ENCODE measurements at places on chromosomes 3 and 15. TPM values are rescaled to one million over a fixed set of nuclear protein-coding genes. Genes with fewer than 3 reads are reported as not detected.
A peak's percentile ranks its signal among the peaks of the same experiment; 100 is the strongest.

PARP9 gene
- total RNA-seq, result 15.0 TPM

C3orf80 gene
- not detected for total RNA-seq

GRCh38 chr15:39275066-39275465 is 305.8 kb upstream of the THBS1 start:
- no peak overlapping the region for H3K4me3 ChIP-seq
- H3K27me3 ChIP-seq, result no peaks in the 10 kb centered on the region
- no peaks in the 10 kb centered on the region for H3K36me3 ChIP-seq
- no peak overlapping the region for H3K27ac ChIP-seq
- peaks cover 21% of the 10 kb centered on the region for H3K4me1 ChIP-seq
- DNase-seq, result no peak

DNA sequence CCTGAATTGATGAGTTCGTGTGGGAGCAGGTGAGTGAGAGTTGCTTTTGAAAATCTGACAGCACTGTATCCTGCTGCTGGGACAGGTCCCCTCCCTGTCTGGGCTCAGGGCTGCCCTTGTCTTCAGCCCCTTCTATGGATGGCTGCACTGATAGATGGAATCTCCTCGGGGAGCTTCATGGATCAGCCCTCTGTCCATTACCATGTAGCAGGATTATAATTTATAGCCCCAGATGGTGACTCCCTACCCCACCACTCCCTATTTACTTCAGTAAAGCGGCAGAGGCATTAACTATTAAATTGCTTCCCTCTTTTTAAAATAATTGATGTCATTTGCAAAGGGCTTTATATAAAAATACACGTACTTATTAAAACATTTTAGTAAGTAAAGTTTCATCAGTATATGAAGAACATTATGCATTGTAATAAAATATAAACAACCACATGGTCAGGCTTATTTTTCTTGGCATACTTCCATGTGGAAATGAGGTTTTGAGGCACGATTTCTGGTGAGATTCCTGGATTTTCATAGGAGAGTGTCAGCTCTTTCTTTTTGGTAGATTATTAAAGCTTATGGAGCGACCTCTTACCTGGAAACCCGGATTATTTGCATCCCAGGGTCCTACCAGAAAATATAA is 38.5 kb downstream of the MAP3K13 start:
- H3K27me3 ChIP-seq, result no peaks in the 10 kb centered on the region
- H3K4me3 ChIP-seq, result no peak overlapping the region
- no peak overlapping the region for H3K27ac ChIP-seq
- no peaks in the 10 kb centered on the region for H3K36me3 ChIP-seq
- no peak for DNase-seq

- no peaks in the 10 kb centered on the region for H3K27me3 ChIP-seq
- no peak overlapping the region for H3K4me3 ChIP-seq
- H3K27ac ChIP-seq, result peak overlapping the region; percentile 71
- H3K4me1 ChIP-seq, result peaks cover 25% of the 10 kb centered on the region
- peak; percentile 54 for DNase-seq
Observed at GRCh38 chr3:157248590-157249422, 88.9 kb upstream of the CCNL1 start.

- no peaks in the 10 kb centered on the region for H3K4me1 ChIP-seq
- no peaks in the 10 kb centered on the region for H3K27me3 ChIP-seq
- H3K4me3 ChIP-seq, result no peak overlapping the region
- no peak overlapping the region for H3K27ac ChIP-seq
- H3K36me3 ChIP-seq, result no peaks in the 10 kb centered on the region
- no peak for DNase-seq
Observed at GRCh38 chr15:67359431-67360079, 105.0 kb downstream of the IQCH start.

- H3K4me3 ChIP-seq, result no peak overlapping the region
- H3K4me1 ChIP-seq, result no peaks in the 10 kb centered on the region
- no peak for DNase-seq
- no peaks in the 10 kb centered on the region for H3K36me3 ChIP-seq
- no peak overlapping the region for H3K27ac ChIP-seq
- no peaks in the 10 kb centered on the region for H3K27me3 ChIP-seq
Observed at GRCh38 chr15:51492528-51492927, 130.0 kb downstream of the DMXL2 start.

DNA sequence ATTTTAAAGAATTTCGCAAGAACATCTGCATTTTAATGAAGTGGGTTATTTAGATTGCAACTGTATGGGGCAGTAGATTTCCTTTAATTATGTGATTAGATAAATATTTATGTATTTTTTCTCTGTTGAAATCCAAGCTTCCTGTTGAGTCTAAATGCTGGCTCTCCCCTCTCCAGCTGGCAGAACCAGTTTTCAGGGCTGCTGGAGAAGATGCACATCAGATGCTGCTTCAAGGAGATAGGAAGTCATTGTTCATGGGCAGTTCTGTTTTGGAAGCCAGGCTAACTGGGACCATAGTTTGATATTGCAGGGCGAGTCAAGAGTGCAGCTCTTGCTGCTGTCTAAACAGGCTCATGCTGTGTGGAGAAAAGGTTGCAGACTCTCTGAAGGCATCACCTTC is 97.4 kb downstream of the SLC9A9 start:
- H3K4me3 ChIP-seq, result no peak overlapping the region
- H3K4me1 ChIP-seq, result no peaks in the 10 kb centered on the region
- H3K27me3 ChIP-seq, result no peaks in the 10 kb centered on the region
- no peaks in the 10 kb centered on the region for H3K36me3 ChIP-seq

DNA sequence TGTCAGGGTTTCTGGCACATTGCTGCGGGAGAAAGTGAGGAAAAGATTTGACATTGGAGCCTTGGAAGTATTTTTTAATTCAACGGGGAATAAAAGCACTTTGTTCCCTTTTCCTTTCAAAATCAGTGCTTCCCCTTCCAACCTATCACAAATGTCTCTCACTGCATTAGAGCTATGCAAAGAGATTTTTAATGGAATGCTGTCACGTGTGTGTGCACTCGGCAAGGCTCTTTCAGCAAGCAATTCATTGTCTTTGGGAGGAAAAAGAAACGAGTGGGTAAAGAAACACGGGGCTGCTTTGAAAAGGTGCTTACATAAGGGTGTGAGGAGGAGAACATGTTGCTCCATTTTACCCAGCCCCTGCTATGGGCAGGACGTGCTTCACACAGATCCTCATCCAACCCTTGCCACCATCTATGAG is 490.4 kb upstream of the PROK2 start:
- no peak overlapping the region for H3K4me3 ChIP-seq
- H3K27me3 ChIP-seq, result no peaks in the 10 kb centered on the region
- no peaks in the 10 kb centered on the region for H3K4me1 ChIP-seq
- DNase-seq, result no peak
- H3K27ac ChIP-seq, result no peak overlapping the region
- no peaks in the 10 kb centered on the region for H3K36me3 ChIP-seq

DNA sequence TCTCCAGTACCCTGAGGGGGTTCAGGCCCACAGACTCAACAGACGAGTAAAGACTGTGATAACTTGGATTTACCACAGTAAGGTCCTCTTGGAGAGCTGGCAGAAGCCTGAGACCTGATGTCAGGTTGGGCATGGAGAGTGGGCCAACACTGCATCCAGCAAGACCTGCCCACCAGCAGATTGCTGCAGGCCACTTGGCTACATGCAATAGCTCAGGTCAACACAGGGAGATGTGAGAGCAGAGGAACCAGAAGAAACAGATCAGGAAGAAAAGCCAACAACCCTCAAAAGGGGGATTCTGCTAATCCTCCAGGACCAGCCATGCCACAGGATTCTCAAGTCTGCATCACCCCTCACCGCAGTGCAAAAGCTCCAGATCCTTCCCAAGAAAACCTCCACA is 1.7 kb upstream of the IP6K1 start:
- DNase-seq, result no peak
- H3K4me1 ChIP-seq, result peaks cover 13% of the 10 kb centered on the region
- H3K36me3 ChIP-seq, result no peaks in the 10 kb centered on the region

GRCh38 chr15:66592505-66593218 is 26.9 kb upstream of the LCTL start:
- H3K27ac ChIP-seq, result no peak overlapping the region
- no peaks in the 10 kb centered on the region for H3K4me1 ChIP-seq
- DNase-seq, result no peak
- H3K36me3 ChIP-seq, result no peaks in the 10 kb centered on the region

DNA sequence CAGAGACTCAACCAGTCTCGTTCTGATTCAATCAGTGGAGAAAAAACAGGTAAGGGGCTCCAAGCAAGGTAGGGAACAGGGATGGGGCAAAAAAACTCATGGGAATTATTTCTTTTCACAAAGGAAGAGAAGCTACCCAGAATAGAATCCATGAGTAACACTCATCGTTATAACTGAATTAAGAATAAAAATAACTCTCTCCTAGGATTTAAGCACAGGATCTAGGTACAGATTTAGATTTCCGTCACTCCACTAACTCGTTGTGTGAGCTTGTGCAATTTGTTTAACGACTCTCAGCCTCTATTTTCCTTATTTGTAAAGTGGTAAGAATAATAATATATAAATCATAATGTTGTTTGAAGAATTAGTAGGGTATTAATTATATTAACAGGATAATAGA is 68.6 kb downstream of the ADAMTS9 start:
- no peak overlapping the region for H3K4me3 ChIP-seq
- H3K27me3 ChIP-seq, result no peaks in the 10 kb centered on the region
- H3K36me3 ChIP-seq, result no peaks in the 10 kb centered on the region
- H3K27ac ChIP-seq, result no peak overlapping the region

DNA sequence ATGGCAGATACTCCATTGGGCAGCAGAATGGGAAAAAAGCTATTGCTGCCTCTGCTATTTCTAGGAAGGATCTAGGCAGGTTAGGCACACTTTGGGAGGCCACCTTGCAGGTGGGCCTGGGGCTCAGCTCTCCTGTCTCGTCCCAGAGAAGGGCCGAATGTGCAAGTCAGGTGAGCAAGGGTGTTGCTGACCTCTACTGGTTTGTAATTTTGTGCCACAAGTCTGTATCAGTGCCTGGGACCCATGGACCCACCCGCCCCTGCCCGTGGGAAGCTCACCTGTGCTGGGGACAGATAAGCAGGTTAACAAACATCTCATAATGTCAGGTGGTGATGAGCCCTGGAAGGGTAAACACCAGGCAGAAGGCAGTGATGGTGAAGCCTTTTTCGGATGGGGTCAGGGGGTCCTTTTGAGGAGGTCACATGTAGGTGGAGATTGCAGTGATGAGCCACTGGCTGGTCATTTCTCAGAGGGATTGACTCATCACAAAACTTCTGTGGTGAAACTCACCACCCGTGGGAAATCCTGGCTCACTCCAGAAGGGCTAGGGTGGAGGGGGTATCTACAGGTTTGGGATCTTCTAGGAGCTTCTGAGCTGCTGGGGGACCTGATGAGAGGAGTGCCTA is 161.3 kb downstream of the KLF13 start:
- no peak overlapping the region for H3K27ac ChIP-seq
- no peak for DNase-seq
- H3K36me3 ChIP-seq, result no peaks in the 10 kb centered on the region
- H3K27me3 ChIP-seq, result no peaks in the 10 kb centered on the region
- no peak overlapping the region for H3K4me3 ChIP-seq
- H3K4me1 ChIP-seq, result no peaks in the 10 kb centered on the region

GRCh38 chr15:85412956-85413854 is 32.8 kb downstream of the AKAP13 start:
- DNase-seq, result peak; percentile 59
- no peaks in the 10 kb centered on the region for H3K27me3 ChIP-seq
- H3K4me3 ChIP-seq, result no peak overlapping the region
- peaks cover 46% of the 10 kb centered on the region for H3K4me1 ChIP-seq
- H3K27ac ChIP-seq, result peak overlapping the region; percentile 98

DNA sequence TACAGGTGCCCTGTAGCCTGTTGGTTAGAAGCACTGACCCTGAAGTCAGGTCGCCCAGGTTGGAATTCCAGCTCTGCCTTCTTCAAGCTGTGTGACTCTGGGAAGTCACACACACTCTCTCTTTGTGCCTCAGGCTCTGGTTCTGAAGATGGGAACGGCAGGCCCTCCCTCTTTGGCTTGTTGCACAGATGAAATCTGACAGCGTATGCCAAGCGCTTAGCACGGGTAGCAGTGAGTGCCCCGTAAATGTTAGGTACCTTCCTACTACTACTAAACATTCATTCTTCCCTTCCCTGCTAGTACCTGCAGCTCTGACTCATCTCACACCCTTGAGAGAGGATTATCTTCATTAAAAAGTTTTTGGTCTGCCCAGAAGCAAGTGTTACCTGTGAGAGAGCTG is 139.0 kb downstream of the PGPEP1L start:
- no peaks in the 10 kb centered on the region for H3K27me3 ChIP-seq
- H3K27ac ChIP-seq, result peak overlapping the region; percentile 44
- H3K36me3 ChIP-seq, result no peaks in the 10 kb centered on the region

DNA sequence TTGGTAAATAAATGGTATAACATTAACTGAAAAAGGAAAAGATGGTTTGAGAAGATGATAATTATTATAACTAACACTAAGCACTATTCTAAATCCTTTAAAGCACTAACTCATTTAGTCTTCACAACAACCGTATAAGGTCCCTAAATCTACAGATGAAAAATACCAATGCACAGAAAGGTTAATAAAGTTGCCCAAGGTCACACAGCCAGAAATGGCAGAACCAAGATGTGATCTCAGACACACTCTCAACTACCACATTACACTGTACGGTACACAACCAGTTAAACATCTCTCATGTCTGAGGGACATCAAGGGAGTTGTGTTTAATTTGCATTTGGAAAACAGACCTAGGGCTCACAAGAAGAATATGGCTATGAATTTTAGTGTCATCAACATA is 23.1 kb downstream of the RAB27A start:
- H3K27ac ChIP-seq, result no peak overlapping the region
- no peak overlapping the region for H3K4me3 ChIP-seq
- DNase-seq, result no peak
- H3K36me3 ChIP-seq, result no peaks in the 10 kb centered on the region
- H3K4me1 ChIP-seq, result no peaks in the 10 kb centered on the region
- H3K27me3 ChIP-seq, result no peaks in the 10 kb centered on the region

Data from PC-9 (cell line).